Stimulated activated CD8-positive, alpha-beta memory T cell treated with anti-CD3 and anti-CD28 coated beads, Interleukin-12 subunit alpha, Interleukin-12 subunit beta, amount 100 ng/mL, for 1 hour (primary cell): ENCODE measurements at places on chromosomes 13 and 19.

DNA sequence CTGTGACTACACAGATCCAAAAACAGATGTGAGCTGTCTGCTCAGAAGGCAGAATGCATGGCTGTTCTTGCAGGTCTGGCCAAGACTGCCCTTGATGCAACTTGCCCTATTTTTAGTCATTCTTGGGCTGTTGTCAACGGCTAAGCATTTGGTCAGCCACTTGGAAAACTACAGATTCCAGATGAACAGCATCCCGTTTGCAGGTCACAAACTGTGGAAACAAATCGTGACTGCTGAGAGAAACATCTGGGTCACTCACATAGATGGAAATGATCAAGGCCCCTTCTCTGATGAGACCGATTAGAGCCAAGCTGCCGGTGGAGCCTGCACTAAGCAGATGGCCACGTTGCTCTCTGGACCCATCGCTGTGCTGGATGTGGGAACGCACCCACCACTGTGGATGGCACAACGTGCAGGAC lies 15.4 kb upstream of the METTL21C start:
- DNase-seq: no peak

DNA sequence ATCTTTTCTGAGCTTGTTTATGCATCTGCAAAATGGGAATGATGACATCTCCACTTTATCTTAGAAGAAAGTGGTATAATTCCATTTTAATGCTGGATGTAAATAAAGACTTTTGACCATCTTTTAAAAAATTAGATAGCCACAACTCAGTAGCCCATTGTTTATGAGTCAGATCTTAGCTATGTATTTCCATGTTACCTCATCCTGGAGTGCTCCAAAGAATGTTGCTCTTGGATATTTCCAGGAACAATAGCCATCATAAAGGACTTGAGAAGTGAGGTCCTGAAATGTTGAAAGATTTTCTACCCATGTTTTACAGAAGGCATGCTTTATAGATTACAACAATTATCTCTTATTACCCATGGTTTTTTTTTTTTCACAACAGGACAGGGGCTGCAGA lies 229.3 kb upstream of the EDNRB start:
- DNase-seq: no peak

DNA sequence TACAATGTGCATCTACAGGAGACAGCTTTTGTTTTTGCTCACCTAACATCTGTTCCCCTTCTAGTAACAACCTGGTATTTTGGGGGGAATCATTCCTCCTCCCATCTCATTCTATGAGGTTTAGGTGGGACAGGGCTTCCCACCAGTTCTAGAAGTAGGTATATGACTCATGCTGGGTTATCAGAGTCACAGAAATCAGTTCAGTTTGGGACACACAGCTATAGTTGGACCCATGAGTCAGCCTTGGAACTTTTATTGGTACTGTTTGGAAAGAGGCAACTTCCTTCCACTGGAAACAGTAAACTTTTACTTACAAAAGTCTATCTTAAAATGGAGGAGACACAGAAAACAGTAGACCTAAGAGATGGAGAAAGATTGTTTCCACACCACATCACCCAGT lies 185.5 kb downstream of the DNAJC3 start:
- no peak for DNase-seq

DNA sequence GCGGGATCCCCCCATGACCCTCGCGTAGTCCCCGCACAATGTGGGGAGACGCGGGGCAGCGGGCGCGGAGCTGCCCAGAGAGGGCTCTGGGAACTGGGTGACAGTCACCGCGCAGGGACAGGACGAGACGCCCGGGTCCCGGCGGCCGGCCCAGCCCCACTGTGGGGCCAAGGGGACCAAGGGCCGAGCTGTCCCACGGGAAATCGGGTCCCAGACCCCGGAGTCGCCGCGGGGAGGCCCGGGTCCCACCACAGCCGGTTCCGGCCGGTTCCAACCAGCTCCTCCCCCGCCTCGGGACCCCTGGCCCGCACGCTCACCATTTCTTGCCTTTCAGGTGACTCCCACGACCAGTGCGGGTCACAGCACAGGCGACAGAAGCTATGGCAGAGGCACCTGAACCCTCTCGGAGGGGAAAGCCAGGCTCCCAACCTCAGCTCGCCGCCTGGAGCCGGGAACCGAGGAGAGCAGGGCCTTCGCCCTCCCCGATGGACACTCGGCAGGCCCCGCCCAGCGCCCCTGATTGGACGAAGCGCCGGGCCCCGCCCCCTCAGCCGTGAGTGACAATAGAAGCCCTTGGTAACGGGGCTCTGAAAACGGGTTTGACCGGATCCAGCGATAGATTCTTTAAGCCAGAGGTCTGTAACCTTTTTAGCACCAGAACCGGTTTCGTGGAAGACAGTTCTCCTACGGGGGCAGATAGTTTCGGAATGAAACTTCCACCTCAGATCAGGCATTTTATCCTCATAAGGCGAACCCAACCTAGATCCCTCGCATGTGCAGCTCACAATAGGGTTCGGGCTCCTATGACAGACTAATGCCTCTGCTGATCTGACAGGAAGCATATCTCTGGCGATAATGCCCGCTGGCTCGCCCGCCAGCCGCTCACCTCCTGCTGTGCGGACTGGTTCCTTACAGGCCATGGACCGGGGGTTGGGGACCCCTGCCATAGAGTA lies at the start of gene ZNF433:
ZNF433 (minus strand) TSS at position 460 of the 953 bp plus-strand sequence; CDS start at position 320, 140 bp downstream.
- peak; percentile 55 for DNase-seq

DNA sequence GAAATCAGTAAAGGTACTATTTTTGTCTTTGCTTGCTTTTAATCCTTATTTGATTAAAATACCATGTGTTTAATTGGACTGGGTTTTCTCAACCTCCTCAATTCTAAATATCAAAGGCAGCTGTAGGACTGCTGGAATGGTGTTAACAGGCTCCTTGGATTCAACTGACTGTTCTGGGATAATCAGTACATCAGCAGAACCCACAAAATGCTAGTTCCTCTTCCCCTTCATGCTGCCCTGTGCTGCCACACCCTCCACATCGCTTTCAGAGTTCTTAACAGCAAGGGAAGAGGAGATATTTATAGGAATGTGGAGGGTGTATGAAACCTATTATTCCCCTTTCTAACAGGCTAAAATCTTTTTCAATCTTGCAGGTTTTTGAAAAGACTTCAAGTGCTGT lies 82.4 kb downstream of the KCTD12 start:
- no peak for DNase-seq

DNA sequence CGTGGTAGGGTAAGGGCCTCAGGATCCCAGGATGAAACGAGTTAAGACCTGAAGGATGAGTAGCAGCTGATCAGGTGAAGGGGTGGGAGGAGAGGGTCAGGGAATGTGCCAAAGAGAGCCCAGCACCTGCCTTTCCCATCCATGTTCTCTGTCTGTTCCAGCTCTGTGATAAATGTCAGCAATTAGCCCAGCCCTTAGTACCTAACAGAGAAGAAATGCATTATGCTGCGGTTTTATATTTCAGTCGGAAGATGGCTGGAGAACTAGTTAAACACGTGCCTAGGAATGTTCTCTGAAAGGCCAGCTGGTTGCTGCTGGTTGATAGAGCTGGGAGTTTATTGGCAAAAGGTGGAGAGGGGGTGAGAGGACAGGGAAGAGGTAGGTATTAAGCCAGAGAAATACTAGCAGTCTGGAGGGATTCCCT lies 268.2 kb downstream of the SHISA2 start:
- DNase-seq: no peak

DNA sequence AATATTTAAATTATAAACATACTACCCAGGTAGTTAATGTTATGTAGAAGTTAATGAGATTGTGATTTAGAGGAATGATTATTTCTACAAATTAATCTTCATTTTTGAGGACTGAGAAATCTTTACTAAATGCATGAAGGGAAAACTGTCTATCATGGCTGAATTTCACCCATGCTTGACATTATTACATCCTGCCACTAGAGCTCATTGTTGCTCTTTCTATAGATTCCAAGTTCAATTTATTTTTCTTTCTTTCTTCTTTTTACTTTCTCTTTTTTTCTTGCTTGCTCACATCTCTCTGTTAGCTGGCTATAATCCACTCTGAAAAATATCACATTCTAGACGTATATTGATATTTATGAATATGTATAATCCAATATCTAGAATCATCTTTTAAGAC lies 505.0 kb upstream of the KLHL1 start:
- DNase-seq: no peak

- no peak for DNase-seq
Measured at GRCh38 chr13:103692442-103692841, 626.2 kb upstream of the SLC10A2 start.

DNA sequence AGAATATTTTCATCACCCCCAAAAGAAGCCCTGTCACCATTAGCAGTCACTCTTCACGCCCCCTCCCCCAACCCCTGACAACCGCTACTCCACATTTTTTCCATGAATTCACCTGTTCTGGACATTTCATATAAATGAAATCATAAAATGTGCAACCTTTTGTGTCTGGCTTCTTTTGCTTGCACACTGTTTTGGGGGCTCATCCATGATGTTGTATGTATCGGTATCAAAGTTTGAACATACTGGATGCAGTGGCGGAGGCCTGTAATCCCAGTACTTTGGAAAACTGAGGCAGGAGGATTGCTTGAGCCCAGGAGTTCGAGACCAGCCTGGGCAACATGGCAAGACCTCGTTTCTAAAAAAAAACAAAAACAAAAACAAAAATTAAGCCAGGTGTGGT lies 7.2 kb downstream of the GADD45B start:
- no peak for DNase-seq

- no peak for DNase-seq
Measured at GRCh38 chr13:111924678-111925075, 142.3 kb upstream of the SOX1 start.

DNA sequence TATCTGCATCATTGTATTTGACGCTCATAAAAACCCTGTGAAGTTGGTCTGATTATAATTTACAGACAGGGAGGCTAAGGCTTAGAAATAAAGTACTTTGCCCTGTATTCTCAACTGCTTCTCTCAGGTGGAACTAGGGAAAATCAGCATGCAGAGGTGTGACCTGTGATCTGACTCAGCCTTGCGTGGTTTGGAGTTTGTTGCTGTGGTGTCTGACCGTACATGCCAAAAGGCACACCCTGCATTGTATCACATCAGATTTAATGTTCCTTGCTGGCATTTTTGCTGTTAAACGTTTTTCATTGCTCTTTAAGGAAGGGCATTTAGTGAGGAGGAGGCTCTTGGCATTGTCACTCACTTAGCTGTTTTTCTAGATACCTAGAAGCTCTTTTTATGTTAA lies 58.8 kb upstream of the C1QTNF9B start:
- DNase-seq: no peak

- no peak for DNase-seq
Measured at GRCh38 chr13:113798200-113798811, 39.3 kb downstream of the TMEM255B start.

- DNase-seq: no peak
Measured at GRCh38 chr13:98780451-98780850, 28.0 kb upstream of the SLC15A1 start.

DNA sequence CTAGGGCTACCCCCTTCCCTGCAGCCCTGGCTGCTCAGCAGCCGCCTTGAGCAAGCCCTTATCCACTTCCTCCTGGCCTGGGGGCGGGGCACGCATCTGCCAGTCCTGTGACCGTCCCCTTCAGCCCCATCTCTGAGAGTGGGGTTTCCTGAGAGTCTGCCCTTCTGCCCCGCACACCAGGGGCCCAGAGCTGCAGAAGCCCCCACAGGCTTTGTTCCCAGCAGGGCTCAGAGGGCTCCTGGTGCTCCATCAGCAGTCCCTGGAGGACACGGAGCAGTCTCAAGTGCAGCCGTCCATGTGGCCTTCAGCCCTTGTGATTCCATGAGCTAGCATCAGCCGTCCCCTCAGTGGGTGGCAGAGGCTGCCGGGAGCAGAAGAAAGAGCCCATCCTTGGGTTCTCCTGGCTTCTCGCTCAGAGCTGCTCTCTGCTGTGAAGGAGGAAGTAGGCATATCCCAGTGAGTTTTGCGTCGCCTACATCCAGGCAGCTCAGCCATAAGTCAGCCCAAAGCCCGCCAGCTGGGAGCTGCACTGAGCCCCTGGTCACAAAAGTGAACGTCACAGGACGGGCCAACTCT lies 16.3 kb downstream of the MYO9B start:
- DNase-seq: no peak

DNA sequence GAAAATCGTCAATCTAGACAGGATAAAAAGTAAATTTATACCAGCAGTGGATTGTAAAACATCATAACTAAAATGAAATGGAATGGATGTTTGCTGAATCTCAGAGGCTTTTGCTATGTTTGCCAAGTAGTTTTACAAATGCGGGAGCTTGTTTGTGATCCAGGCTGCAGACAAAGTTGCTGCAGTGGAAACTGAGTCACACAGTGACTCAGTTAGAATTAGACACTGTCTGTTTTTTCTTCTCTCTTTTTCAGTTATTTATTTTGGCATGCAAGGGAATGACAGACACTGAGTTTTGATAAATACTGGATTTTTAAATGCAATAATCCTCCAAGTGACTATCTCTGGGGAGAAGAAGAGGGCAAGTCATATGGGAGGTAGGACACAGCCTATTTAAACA lies 4.6 kb upstream of the PNMA8A start:
- DNase-seq: no peak

DNA sequence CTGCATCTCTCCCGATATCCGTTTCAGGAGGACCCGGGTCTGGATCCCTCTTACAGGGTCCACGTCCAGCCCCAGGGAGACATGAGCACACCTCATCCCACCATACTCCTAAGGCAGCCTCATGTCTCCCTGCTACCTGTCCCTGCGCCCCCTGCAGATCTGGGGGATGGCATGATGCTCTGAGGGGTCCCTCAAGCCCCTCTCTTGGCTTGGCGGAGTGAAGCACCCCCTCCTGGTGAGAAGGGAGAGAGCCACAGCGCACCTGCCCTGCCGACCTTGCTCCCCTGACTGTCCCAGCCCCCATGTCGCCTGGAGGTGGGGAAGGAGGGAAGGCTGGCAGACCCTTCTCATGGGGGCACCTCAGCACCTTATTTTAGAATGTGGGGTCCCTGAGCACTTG lies 21.5 kb upstream of the ARHGEF7 start:
- DNase-seq: no peak

GRCh38 chr13:100300708-100301107 lies 211.8 kb downstream of the PCCA start:
- DNase-seq: no peak

DNA sequence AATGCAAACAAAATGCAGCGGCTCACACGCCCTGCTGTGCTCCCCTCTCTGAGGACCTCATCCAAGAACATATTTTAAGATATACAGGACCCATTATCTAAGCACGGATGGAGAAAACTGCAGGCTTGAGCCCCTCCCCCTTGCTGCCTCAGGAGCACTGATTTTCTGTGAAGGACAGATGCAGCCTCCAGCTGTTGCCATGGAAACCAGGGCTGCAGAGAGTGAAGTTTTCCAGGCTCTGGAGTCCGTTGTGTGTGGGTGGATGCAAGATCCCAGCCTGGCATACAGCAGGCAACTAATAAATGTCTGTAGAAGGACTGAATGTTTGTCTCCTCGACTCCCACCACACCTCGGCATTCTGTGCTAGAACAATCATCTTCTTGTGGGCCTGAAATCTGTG lies 105.6 kb upstream of the PEG3 start:
- no peak for DNase-seq
